ENCODE measurements at places on chromosomes 2 and 18. TPM values are rescaled to one million over a fixed set of nuclear protein-coding genes. Genes with fewer than 3 reads are reported as not detected.

The IMPACT gene
- total RNA-seq: 25.4 TPM

The RESP18 gene
- not detected for total RNA-seq

The NDC80 gene
- 27.5 TPM for total RNA-seq

The IL37 gene
- total RNA-seq: not detected

The NEUROD1 gene
- not detected for total RNA-seq

The SAG gene
- not detected for total RNA-seq

The WDR7 gene
- total RNA-seq: 26.2 TPM

The CRIM1 gene
- 260 TPM for total RNA-seq

The ALLC gene
- not detected for total RNA-seq

The GAD1 gene
- not detected for total RNA-seq

The TXNDC2 gene
- total RNA-seq: not detected

The SLC40A1 gene
- total RNA-seq: 22.6 TPM

The PIEZO2 gene
- 0.31 TPM for total RNA-seq

The GAL3ST2 gene
- not detected for total RNA-seq

The FAM237A gene
- total RNA-seq: not detected

The CCDC74A gene
- 7.3 TPM for total RNA-seq

The SULT1C3 gene
- total RNA-seq: not detected

The CXCR4 gene
- 16.1 TPM for total RNA-seq

The COBLL1 gene
- 3.6 TPM for total RNA-seq

The CREG2 gene
- total RNA-seq: 0.37 TPM

The ANO7 gene
- 0.40 TPM for total RNA-seq

The GALM gene
- 18.0 TPM for total RNA-seq

The CCDC148 gene
- total RNA-seq: 0.26 TPM

The NGEF gene
- total RNA-seq: 14.9 TPM

The TOGARAM2 gene
- under 0.01 TPM for total RNA-seq

The ALPG gene
- total RNA-seq: not detected

The STRADB gene
- total RNA-seq: 35.8 TPM

The SERPINB3 gene
- not detected for total RNA-seq

The CTIF gene
- total RNA-seq: 19.8 TPM

The TSPYL6 gene
- not detected for total RNA-seq

The LOXHD1 gene
- not detected for total RNA-seq

The COX5B gene
- total RNA-seq: 371 TPM

The SIX3 gene
- total RNA-seq: not detected

The NEU4 gene
- total RNA-seq: not detected

The AMER3 gene
- not detected for total RNA-seq

The FASTKD1 gene
- total RNA-seq: 15.1 TPM

The DNER gene
- total RNA-seq: 0.37 TPM

The TRIM43 gene
- not detected for total RNA-seq

The LIPG gene
- 0.40 TPM for total RNA-seq

The OSBPL6 gene
- 0.53 TPM for total RNA-seq

The DSC3 gene
- total RNA-seq: under 0.01 TPM

The CPLX4 gene
- total RNA-seq: not detected

The RAPGEF4 gene
- 2.2 TPM for total RNA-seq

The GPR45 gene
- total RNA-seq: not detected

The ANKRD30BL gene
- total RNA-seq: not detected

The CIB4 gene
- total RNA-seq: not detected

The TUBA4B gene
- not detected for total RNA-seq

The DNAH7 gene
- total RNA-seq: 1.2 TPM

The MEP1B gene
- not detected for total RNA-seq

The WNT6 gene
- total RNA-seq: not detected

The CD207 gene
- total RNA-seq: not detected

The CCDC74B gene
- total RNA-seq: 6.8 TPM

The ABCG8 gene
- total RNA-seq: not detected

The TDRD15 gene
- total RNA-seq: not detected

The TUBB8B gene
- not detected for total RNA-seq

Measured in aortic smooth muscle cell (primary cell).